Activated CD8-positive, alpha-beta memory T cell treated with anti-CD3 and anti-CD28 coated beads for 1 hour (primary cell): ENCODE measurements at places on chromosomes 4 and X.

DNA sequence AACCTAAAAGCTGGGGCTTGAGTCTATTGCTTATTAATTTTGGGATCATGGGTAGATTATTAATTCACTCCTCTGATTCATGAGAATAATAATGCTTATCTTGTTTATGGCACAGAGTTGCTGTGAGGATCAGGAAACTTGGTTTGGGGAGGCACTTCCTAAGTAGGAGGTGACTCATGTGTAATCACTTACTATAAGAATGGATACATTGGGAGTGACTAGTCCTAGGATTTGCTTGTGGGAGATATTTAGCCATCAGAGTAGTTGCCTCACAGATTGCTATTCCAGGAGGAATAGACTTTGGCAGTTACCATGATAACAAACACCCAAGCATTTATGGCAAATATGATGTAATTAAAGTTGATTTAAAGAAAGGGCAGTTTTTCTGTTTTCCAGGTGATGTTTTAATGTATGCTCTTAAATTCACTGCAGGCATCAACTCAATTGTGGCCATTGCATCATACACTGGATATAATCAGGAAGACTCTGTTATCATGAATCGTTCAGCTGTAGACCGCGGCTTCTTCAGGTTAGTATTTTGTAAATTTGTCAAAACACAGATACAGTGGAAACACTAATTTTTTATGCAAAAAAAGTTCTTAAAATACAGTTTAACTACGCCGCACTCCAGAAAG lies 41.9 kb downstream of the POLR2B start:
- DNase-seq: no peak

GRCh38 chr4:17587094-17587822 lies 10.3 kb downstream of the LAP3 start:
- no peak for DNase-seq

DNA sequence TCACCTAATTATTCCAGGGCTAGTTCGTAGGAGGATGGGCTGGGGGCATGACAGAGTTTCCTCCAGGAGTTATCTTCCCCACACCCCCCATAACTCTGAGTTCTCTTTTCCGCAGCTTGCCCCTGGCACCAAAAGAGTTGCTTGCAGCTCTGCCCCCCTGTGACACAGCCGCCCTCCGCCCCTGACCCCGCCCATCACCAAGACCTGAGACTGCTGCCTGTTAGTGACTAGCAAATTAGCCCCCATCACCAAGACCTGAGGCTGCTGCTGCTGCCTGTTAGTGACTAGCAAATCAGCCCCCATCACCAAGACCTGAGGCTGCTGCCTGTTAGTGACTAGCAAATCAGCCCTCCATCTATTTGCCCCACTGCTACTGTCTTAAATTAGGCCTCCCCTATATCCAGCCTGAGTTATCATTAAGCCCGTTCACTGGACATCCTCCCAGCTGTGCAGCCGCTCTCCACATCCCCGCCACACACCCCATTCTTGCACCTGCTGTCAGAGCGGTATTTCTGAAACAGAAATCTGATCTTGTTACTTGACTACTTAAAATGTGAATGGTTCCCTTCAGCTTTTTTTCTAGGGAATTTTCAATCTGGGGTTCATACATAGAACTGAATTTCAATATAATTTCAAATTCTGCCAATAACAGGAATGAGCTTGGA lies 1.5 kb upstream of the PAPSS1 start:
- DNase-seq: no peak

DNA sequence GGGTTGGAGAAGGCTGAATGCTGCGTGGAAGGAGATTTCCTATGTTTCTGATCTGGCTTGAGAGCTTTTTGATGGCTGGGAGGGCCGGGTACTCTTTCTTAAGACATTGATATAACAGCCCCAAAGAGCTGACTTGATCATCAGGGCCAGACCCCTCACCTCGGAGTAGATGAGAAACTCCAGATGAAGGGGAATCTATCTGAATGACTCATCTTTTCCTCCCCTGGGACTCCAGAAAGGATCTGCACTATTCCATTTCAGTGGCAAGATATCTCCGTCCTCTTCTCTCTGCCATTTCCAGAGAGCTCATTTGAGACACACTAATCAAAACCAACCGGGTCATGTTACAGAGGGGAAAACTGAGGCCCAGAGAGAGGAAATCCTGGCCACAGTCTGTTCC lies 92.9 kb upstream of the MSX1 start:
- DNase-seq: no peak

GRCh38 chrX:7027071-7027470 lies 120.4 kb upstream of the STS start:
- DNase-seq: no peak

DNA sequence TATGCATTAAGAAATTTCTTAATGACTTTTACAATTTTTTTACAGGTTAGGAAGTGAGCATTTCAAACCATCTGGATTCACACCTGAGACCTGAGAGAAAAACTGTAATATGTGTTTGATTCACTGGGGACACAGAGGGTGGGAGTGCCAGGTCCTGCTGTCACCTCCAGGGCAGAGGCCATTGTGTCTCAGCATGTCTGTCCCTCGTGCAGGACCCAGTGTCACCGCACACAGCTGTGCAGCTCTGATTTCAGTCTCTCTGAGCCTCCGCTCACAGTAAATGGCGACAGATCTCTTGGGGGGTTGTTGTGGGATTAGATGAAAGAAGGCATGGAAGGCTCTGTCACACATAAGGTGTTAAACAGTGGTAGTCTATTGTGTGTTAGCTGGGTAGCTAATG lies 23.0 kb upstream of the CLDN24 start:
- DNase-seq: no peak

DNA sequence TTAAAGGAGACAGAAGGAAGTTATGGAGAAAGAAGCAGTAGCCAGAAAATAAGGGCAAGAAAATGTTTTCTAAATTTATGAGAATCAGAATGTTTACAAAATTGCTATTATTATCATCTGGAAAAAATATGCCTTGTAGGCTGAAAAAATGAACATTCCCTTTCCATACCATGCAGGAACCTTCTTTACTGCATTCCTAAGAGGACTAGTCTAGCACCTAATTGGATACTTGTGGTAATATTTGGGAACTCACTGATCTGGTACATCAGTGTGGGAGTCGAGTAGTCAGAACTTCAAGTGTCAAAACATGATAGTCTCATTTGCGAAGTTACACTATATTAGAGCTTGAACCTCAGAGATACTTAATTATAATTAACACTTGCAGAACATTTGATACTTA lies 51.9 kb downstream of the TET2 start:
- no peak for DNase-seq

- no peak for DNase-seq
These were observed 773.2 kb upstream of the FTHL17 start for GRCh38 chrX:31845003-31845402.

GRCh38 chr4:188025476-188025875 lies 29.9 kb downstream of the ZFP42 start:
- no peak for DNase-seq

- DNase-seq: no peak
These were observed 20.9 kb upstream of the S100G start for GRCh38 chrX:16628946-16629595.

DNA sequence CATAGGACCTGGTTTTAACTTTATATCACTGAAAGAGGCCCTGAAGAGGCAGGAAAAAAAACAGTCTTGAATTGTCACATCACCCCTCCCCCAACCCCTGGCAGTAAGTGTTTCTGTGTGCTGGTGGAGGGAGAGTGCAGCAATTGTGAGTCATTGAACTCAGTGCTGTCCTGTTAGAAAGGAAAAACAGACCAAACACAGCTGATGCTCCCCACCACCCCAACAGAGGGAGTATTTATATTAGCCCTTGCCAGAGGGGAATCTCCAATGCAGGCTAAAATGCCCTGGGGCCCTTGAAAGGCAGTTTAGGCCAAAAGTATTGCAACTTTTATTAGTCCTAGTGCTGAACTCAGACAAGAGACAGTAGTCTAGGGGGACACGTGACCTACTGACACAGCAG lies 197.8 kb upstream of the AGTR2 start:
- no peak for DNase-seq

DNA sequence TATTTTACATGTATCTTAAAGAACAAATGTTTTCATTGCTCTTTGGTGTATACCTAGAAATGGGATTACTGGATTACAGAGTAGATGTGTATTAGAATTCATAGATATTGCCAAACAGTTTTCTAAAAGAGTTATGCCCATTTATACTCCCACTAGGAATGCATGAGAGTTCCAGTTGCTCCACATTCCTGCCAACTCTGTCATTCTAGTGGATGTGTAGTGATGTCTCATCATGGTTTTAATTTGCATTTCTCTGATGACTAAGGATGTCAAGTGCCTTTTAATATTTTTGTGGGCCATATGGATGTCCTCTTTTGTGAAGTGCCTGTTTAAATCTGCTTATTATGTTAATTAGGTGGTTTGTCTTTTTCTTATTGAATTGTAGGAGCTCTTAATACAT lies 65.6 kb upstream of the BMP2K start:
- no peak for DNase-seq

GRCh38 chr4:185903205-185903604 lies 91.2 kb upstream of the SORBS2 start:
- DNase-seq: no peak

GRCh38 chr4:123127218-123127617 lies 204.8 kb upstream of the NUDT6 start:
- no peak for DNase-seq

GRCh38 chr4:126992910-126993309 lies 639.8 kb upstream of the INTU start:
- DNase-seq: no peak

DNA sequence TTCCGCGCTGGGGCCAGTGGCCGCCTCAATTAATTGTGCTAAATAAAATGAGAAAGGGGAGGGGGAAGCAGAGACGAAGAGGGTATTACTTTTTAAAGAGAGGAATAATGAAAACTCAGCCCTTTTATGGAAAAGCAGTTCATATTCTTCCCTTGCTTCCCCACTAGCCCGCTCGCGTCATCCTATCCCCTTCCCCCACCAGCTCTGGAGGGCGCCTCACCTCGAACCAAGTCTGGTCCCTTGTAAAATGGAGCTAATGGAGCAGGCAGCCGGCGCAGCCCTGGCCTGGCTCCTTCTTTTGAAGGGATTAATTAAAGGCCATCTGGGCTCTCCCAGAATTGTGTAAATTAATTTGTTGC lies 511 bp upstream of the NKX6-1 start:
- no peak for DNase-seq

- DNase-seq: no peak
These were observed 566.3 kb downstream of the IL15 start for GRCh38 chr4:142202404-142203332.

DNA sequence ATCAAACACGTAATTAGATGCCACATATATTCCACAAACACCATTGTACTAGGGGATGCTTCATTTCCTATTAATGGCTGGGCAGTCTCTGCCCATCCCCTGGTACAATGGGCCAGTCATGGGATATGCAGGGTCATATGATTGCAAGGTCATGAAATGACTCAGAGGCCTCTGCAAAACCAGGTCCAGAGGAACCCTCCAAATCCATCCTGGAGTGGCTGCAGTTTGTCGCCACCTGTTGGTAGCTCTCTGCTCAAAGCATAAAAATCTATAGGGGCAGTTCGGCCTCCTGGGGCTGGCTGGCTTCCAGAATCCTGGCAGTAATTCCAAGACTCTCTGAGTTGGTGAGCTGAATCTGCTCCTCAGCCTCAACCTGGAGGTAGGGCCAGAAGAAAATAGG lies 22.9 kb upstream of the PUDP start:
- DNase-seq: no peak

- DNase-seq: no peak
These were observed 13.4 kb downstream of the PJA1 start for GRCh38 chrX:69151866-69152284.

GRCh38 chrX:11960031-11960430 lies 178.2 kb upstream of the FRMPD4 start:
- DNase-seq: no peak

GRCh38 chrX:150372280-150372679 lies 9.2 kb downstream of the MAMLD1 start:
- no peak for DNase-seq

- DNase-seq: no peak
These were observed 7.5 kb upstream of the SLC39A8 start for GRCh38 chr4:102352781-102353180.

DNA sequence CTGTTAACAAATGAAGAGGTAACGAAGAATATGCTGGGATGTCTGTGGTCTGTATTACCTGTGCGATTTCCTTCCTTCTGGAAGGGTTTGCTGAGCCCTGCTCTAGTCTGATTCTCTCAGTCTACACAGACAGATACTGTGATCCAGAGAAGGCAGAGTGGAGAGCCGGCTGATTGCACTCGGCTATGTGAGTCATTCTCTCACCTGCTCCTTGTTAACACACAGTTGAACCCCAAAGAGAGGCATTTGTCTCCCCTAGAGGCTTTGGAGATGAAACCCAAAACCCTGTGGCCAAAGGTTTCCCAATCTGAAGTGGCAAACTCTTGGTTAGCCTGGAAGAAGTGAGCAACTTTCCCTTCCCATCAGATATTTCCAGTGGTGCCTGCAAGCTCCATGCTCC lies 78.1 kb upstream of the GPC4 start:
- DNase-seq: no peak

GRCh38 chrX:49949961-49950360 lies 27.6 kb downstream of the CLCN5 start:
- DNase-seq: no peak

GRCh38 chrX:50157545-50158135 lies 43.2 kb downstream of the AKAP4 start:
- DNase-seq: no peak

- DNase-seq: no peak
These were observed 2.8 kb upstream of the TXLNG start for GRCh38 chrX:16783452-16783851.

GRCh38 chr4:53150631-53151488 lies 215.0 kb downstream of the SCFD2 start:
- no peak for DNase-seq

GRCh38 chr4:175770555-175770954 lies 41.5 kb downstream of the GPM6A start:
- DNase-seq: no peak

DNA sequence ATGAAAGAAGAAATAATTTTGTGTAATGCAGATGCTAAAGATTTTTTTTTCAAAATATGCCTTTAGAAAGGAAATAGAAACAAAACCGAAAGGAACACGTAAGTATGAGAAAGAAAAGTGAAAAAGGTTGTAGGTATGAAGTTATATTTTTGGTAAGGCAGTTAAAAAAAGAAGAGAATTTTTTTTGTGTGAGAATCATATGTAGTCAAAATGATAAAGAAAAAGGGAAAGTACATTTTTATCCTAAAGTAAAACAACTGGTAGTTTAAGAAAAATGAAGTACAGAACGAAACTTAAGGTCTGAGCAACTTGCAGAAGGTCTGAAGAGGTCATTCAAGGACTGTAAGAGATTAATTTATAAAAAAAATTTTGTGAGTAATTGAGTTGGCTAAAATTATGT lies 164.0 kb upstream of the TRAM1L1 start:
- no peak for DNase-seq

- no peak for DNase-seq
These were observed 74.1 kb downstream of the RASGEF1B start for GRCh38 chr4:81397635-81398034.

DNA sequence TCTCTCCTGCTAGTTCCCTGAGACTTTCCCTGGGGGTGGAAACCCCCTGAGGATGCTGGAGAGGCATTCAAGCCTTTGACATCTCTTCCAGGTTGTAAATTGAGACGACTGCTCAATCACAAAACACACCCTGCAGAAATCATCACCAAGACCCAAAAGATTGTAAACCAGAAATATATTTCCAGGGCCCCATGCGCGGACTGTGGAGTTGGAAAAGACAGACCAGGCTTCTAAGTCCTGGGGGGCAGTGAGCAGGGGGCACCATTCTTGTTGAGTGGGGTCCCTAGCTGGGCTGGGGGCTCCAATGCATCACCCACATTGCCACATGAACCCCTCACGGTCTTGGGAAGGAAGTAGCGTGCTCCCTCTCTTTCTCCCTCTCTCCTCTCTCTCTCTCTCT lies 87.9 kb upstream of the C4orf50 start:
- DNase-seq: no peak
